ENCODE measurements at places on chromosomes 2 and 18.

GRCh38 chr2:118841828-118842461 lies 5.5 kb downstream of the EN1 start:
- DNase-seq, result no peak

GRCh38 chr2:127124426-127124825 lies 17.5 kb upstream of the BIN1 start:
- no peak for DNase-seq

- DNase-seq, result no peak
Observed at GRCh38 chr2:151922845-151923666, 94.8 kb upstream of the ARL5A start.

DNA sequence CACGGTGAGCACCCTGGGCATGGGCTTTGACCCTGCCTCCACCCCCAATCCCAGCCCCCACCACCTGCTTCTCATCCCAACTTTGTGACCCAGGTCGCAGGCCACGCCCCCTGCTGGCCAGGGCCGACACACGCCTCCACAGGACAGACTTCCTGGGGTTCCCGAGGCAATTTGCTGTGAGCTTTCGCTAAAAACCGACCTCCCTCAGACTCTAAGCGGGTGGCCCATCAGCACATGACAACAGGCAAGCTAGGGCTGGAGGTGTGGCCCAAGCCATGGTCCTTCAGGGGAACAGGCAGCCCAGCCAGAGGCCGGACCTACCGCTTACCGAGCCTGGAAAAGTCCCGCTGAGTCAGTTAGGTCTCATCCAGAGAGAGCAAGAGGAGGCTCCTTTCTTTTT lies 31.9 kb downstream of the C1QL2 start:
- no peak for DNase-seq

DNA sequence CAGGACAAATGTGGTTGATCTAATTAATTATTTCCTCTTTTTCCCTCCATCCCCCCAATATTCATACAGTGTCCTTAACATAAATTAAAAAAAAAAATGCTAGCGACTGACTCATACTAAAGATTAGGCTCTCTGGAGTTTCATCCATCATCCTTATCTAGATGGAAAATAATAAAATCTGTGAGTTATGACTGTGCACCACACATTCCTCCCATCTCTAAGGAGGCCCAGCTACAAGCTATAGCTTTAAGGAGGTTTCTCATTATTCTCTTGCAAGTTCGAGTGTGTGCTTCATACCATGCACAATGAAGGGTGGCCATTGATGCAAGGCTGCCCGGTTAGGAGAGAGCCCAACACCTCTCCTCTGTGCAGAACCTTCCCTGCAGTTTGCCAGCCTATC lies 77.3 kb downstream of the XDH start:
- no peak for DNase-seq

DNA sequence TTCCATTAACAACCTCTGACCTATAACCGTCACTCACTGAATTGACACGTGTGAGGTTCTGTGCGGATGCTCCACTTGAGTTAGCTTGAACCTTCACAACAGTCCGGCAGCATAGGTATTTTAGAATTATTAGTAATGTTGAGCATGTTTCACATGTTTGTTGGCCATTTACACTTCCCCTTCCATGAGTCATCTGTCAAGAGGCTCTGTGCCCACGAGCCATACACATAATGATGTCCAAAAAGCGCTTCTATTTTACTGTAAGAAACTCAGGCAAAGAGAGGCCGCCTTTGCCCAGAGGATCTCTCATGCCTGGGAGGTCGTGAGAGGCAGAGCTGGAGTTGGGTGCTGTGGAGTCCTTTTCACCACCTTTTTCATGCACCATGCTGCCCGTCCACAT lies 28.9 kb upstream of the TMEM214 start:
- no peak for DNase-seq

DNA sequence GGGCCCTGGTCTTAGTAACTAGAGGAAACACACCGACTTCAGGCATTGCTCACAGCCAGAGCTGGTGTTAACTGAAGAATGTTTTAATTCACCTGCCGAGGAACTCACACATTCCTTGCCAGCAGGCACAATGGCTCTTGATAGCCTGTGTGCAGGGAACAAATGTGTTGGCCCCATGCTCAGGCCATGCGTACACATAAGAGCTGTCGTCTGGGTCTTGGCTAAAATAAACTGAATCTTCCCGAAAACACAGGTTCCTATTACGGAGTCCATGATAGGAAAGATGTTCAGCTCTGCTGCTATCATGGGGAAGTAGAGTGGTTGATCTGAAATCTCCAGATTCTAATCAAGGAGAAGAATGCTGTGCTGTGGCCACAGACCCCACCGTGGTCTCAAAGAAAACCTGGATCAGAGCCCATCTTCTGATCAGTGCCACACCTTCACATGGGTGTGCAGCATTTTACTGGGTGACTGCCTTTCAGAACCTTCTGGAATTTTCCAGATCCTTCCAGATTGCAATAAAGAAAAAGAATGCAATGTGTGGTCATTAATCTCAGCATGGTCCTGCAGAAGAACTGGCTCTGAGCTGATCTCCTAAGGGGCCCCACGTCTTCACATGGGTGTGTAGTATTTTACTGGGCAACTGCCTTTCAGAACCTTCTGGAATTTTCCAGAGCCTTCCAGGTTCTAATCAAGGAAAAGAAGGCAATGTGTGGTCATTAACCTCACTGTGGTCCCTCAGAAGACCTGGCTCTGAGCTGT lies 17.2 kb downstream of the MBP start:
- no peak for DNase-seq

DNA sequence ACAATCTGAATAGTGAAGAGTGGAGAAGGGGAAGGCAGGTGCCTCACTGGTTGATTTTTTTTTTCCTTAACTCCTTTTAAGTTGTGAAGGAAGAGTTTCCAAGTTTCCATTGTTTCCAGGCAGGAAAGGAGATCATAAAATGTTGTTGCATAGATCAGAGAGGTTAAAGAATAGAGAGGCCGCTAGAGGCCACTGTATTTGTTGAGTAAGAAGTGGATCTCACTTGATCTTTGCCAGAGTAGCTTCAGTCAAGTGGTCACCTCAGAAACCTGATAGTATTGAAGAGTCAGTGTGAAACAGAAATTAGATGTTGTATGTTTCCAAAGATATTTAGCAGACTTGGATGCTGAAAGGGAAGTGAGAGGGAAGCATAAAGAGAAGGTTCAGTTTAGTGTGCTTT lies 17.6 kb downstream of the CTNNA2 start:
- DNase-seq, result no peak

- no peak for DNase-seq
Observed at GRCh38 chr18:1993866-1994265, 577.4 kb downstream of the METTL4 start.

- no peak for DNase-seq
Observed at GRCh38 chr2:219244789-219245147, 476 bp downstream of the GLB1L start.

- DNase-seq, result no peak
Observed at GRCh38 chr2:137156221-137156844, 391.0 kb downstream of the THSD7B start.

GRCh38 chr18:28114472-28114871 lies 62.5 kb downstream of the CDH2 start:
- DNase-seq, result no peak

Measured in SK-N-MC (cell line).